T-helper 1 cell (primary cell): ENCODE measurements at places on chromosomes 5 and 9.

- DNase-seq: no peak
These were observed 40.2 kb downstream of the RCL1 start for GRCh38 chr9:4832786-4833579.

- DNase-seq: no peak
These were observed 4.9 kb downstream of the TPRN start for GRCh38 chr9:137195525-137196220.

DNA sequence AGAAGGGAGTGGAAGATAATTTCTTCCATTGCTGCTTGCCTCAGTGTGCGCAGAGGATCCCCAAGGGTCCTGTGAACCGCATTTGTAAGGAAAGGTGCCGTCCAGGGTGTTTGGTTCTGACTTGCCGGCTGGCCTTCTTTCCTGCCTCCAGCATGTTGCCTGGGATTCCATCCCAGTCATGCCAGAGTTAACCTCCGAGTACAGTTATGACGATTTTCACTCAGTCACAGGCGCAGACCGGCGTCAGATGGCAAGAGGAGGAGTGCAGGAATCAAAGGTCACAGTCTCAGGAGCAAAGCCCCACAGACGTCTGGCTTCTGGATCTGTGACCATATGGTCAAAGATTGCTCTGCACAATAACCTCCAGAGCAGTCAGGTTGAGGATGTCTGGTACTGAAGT lies 5.9 kb upstream of the GADD45G start:
- no peak for DNase-seq

DNA sequence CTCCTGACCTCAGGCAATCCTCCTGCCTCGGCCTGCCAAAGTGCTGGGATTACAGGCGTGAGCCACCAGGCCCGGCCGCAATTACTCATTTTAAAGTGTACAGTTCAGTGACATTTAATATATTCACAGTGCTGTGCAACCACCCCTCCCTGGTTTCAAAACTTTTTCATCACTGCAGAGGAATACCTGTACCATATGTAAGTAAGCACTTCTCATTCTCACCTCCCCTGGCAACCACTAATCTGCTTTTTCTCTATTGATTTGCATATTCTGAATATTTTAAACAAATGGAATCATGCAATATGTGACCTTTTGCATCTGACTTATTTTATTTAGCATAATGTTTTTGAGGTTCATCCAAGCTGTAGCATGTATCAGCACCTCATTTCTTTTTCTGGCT lies 21.3 kb upstream of the KIAA1958 start:
- DNase-seq: no peak
